ENCODE measurements at places on chromosomes 5 and 9.

GRCh38 chr5:40154194-40154593 lies 525.5 kb upstream of the PTGER4 start:
- no peak for DNase-seq

DNA sequence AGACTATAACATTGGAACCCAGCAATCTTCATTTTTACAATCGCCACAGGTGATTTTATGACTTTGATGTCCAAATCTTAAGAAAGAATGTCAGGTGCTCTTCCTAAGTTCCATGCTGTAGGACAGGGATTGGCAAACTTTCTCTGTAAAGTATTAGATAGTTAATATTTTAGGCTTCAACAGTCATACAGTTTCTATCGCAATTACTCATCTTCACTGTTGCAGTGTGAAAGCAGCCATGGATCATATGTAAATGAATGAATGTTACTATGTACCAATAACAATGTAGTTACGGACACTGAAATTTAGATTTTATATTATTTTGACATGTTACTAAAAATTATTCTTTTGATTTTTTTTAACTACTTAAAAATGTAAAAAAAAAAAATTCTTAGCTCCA lies 169.7 kb downstream of the DTWD2 start:
- DNase-seq, result no peak

DNA sequence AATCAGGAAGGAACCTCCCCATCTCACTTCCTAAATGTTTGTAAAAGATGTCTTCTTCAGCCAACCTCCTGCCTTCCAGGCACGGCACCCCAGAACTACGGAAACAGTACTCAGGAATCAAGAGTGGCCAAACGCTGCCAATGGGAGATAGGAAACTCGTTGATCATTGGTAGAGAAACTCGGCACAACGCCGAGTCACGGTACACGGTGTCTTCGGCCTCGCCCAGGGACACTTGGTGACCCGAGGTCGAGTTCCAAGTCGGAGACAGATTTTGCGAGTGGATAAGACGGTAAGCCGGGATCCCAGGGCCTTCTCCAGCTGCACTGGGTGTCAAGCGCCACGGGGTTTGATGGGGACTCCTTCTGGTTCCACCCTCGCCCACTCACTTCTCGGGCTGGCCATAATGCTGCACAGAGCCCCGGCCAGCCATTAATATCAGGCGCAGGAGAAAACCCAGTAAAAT lies 343 bp downstream of the KIAA0825 start:
- DNase-seq, result no peak

DNA sequence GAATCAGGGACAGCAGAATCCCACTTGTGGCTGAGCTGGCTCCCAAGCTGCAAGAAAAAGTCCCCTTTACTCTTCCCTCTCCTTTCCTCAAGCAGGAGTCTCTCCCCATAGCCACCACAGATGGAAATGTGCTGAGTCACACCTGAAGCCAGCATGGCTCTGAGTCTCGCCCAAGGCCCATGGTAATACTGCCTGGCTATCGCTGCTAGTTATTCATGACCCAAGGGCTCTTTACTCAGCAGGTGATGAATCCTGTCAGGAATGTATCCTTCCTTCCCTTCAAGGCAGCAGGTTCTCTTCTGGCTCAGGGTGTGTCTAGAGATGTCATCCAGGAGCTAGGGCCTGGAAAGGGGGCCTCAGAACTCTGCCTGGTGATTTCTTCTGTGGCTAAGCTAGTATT lies 403.3 kb upstream of the PTPRD start:
- no peak for DNase-seq

DNA sequence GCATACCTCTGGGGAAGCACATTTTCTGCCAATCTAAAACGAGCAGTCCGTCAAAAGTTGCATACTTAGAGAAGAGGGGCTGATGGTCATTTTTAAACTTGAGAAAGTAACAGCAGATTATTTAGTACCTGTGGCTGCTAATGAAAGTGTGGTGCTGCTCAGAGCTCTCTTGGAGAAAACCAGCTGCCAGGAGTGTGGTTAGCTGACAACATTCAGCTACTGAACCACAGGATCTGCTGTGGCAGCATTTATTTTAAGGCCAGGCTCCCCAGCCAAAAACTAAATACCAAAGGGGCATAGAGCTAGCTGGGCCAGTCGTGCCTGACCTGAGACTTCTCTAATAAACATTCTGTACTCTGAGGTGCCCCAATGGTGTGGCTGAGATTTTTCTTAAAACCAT lies 203.6 kb downstream of the EDIL3 start:
- DNase-seq, result no peak
